ENCODE measurements at places on chromosomes 4 and X. TPM values are rescaled to one million over a fixed set of nuclear protein-coding genes. Genes with fewer than 3 reads are reported as not detected.

PAK3 gene
- total RNA-seq: not detected

ASB12 gene
- not detected for total RNA-seq

CABS1 gene
- total RNA-seq: not detected

CSAG1 gene
- total RNA-seq: not detected

PNMA6F gene
- not detected for total RNA-seq

NDST3 gene
- not detected for total RNA-seq

GRCh38 chr4:15914291-15914690 lies 24.2 kb downstream of the FGFBP1 start:
- DNase-seq: peak; percentile 25

GRCh38 chr4:182189103-182189878 lies 53.9 kb upstream of the TENM3 start:
- DNase-seq: peak; percentile 92

GRCh38 chr4:162457071-162457865 lies 293.5 kb upstream of the FSTL5 start:
- no peak for DNase-seq

- no peak for DNase-seq
These were observed 180.8 kb downstream of the AMELX start for GRCh38 chrX:11474021-11474420.

DNA sequence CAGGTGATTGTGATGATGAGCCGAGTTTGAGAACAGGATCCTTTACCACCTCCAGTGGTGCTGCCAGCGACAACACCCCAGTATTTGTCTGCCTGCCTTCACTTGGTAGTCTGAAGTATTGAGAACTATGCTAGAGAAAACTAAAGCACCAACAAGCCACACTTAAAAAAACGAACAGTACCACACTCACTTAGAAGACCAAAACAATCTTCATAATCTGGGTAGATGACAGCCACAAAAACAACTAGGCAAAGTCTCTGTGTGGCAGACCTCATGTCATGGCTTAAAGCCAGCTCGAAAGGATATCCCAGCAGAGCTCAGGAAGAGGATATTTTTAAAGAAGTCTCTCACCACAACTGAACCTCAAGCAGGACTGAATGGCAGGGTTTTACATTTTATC lies 236.0 kb downstream of the GPC3 start:
- no peak for DNase-seq

DNA sequence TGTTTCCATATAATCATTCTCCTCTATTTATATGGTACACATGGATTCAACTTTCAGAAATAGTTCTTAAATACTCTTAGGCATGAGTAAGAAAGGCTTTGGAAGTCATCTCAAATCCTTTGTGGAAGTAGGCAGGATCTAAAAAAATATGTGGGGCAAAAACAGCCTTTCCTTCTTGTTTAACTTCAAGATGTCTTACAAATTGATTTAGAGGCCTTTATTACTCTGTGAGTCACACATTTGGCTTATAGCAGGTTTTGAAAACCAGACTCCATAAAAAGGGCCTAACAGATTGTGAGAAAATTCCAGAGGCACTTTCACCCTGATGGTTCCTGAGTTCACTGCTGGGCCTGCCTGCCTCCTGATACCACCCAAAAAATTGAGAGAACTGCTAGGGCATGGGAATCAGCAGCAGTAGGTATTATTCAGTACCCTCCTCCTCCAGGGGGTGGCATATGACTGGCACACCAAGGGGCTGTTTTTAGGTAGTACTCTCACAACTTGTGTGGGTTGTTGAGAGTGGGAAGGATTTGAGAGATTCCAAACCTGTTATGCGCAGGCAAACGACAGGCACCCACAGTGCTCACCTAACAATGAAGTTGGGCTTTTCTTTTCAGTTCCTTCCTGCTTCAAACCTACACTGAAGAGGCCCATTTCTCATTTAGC lies 162.7 kb upstream of the MBNL3 start:
- no peak for DNase-seq

DNA sequence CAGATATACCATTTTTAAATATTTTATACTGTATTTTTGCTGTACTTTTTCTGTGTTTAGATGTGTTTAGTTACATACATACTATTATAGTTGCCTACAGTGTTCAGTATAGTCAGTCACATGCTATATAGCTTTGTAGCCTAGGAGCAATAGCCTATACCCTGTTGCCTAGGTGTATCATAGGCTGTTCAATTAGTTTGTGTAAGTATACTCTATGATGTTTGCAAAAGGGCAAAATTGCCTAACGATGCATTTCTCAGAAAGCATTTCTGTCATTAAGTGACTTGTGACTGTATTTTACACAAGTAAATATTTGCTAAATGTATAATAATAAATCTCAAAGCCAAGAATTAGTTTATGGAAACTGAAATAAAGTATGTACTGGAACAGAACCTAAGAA lies 9.5 kb downstream of the ETFDH start:
- no peak for DNase-seq

Measured in LHCN-M2 (cell line).